H7 (cell line): ENCODE measurements at places on chromosomes 3 and 15. TPM values are rescaled to one million over a fixed set of nuclear protein-coding genes. Genes with fewer than 3 reads are reported as not detected.

GRCh38 chr3:15964605-15965442 lies 167.0 kb upstream of the ANKRD28 start:
- no peak for DNase-seq

Gene RLBP1
- total RNA-seq: 0.15 TPM in 1 of 2 replicates, not detected in the other

DNA sequence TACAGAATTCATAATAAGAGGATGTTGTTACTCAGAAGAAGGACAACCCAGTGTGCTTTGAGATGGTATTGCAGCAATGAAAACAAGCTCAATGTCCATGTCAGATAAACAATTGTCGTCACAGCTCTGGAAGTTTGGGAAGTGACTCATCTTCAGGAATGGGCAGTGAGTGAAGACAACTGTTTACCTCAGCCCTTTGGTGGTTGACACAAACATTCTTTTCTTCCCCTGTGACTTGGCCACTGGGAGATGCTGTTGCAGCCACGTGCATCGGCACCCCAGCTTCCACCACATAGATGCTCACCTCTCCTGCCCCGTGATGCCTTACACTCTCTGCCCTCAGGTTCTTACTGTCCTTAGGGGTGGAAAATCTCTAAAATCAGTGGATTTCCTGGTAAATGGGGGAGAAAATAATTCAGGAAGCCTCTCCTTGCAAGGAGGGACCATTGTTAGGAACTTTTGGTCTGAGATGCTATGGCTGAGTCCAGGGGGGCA lies 114.1 kb upstream of the GALNT15 start:
- DNase-seq: peak; percentile 33

Gene FAM43A
- 5.0 and 5.5 TPM in 2 replicates for total RNA-seq

DNA sequence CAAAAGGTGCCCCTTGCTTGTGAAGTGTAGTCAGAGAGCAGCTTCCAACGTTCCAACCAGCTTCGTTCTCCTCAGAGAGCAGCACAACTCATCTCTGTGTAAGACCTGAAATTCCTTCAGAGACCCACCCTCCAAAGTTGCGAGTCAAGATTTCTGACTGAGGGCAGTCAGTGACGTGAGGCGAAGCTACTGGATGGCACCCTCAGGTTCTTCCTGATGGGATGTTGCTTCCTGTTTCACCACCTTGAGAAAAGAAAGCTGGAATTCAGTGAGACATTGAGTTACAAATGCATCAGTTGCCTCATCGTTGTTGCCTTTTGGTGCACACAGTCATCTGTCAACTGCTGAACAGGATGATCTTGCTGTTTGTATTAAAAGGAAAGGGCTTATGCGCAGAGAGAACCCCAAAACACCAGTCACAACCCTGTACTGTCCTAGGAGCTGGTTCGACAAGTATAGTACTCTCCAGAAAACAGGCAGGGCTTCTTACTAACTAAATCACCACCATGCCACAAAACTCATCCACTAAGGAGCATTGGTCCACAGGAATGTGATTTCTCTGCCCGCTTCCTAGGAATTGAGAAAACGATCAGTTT lies at the start of gene CERS3:
Gene CERS3, minus strand, starts transcription at position 118 of the 596 bp plus-strand sequence. CDS start 27,101 bp downstream, outside the sequence.
- DNase-seq: no peak

Gene MST1
- total RNA-seq: 10.8 and 11.0 TPM in 2 replicates

- DNase-seq: no peak
Measured at GRCh38 chr3:101102678-101103296, 109.6 kb upstream of the ABI3BP start.

DNA sequence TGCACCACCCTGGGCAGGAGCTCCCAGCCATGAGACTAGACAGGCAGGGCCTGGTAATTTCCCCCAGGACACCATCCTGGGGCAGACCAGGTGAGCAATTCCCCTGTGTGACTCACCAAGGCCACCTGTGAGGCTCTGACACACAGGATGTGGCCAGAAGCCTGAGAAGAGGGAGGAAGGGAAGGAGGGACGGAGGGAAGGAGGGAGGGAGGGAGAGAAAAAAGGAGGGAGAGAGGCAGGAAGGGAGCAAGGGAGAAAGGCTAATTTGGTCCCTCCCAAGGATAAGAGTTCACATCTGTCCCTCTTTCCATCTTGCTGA lies 25.9 kb downstream of the WNT7A start:
- no peak for DNase-seq

Gene COLQ
- total RNA-seq: 0.52 and 1.00 TPM in 2 replicates

DNA sequence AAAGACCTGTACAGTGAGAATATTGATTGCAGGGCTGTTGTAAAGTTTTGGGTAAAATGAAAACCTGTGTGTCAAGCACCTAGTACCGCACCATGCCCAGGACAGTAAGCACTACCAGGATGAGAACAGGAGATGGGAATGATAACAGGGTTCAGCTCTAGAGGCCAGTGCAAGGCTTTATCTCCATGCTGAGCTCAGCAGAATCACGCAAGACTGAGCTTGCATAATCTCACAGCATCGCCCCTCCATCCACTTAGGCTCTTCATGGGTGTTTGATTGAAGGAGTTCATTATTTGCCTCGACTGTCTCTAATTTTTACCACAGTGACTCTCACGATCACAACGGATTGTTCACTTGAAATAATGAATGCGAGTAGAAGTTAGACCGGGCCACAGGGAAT lies 2.9 kb downstream of the ATP13A5 start:
- DNase-seq: no peak

GRCh38 chr3:157491136-157491535 lies 12.1 kb downstream of the VEPH1 start:
- DNase-seq: no peak

GRCh38 chr3:190498293-190498692 lies 15.6 kb upstream of the IL1RAP start:
- DNase-seq: no peak

GRCh38 chr3:193963808-193964516 lies 172.0 kb upstream of the HES1 start:
- no peak for DNase-seq

Gene AMT
- total RNA-seq: 48.1 and 60.4 TPM in 2 replicates

GRCh38 chr3:153052096-153052460 lies 109.9 kb upstream of the RAP2B start:
- DNase-seq: no peak

Gene CTDSPL
- total RNA-seq: 20.3 and 21.1 TPM in 2 replicates

GRCh38 chr15:65851981-65852380 lies 17.3 kb upstream of the RAB11A start:
- DNase-seq: no peak

DNA sequence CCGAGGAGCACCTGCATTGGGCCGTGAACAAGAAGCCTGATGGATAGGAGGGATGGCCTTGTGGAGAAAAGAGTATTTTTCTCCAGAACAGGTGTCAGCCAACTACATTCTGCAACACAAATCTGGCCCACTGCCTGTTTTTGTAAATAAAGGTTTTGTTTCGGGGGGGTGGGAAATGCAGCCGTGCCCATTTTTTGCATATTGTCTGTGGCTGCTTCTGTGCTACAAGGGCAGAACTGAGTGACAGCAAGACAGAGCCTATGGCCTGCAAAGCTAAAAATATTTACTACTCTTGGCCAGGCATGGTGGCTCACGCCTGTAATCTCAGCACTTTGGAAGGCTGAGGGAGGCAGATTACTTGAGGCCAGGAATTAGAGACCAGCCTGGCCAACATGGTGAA lies 95.9 kb upstream of the AKAP13 start:
- DNase-seq: no peak

Gene HYAL1
- 5.4 and 8.2 TPM in 2 replicates for total RNA-seq

DNA sequence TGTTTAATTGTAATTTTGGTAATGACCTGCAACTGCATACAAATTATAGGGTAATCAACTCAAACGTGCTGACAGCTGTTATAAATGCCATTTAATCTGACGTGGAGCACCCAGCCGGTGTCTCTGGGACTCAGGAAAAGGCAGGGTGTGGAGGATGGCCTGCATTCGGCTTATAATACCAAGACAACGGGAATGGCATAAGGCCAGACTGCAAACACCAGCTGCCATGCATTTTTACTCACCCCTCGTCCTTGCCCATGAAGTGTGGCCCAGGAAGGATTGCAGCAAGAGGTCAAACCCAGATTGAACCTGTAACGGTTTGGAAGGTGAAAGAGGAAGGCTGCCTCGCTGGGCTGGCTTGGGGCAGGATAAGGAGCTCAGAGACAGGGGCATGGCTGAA lies 96.4 kb downstream of the WNT7A start:
- DNase-seq: no peak

Gene SPINT1
- 81.1 and 109 TPM in 2 replicates for total RNA-seq

Gene PRR20G
- 0.22 TPM in 1 of 2 replicates, not detected in the other for total RNA-seq

GRCh38 chr3:127439621-127440020 lies 150.9 kb downstream of the TPRA1 start:
- no peak for DNase-seq

DNA sequence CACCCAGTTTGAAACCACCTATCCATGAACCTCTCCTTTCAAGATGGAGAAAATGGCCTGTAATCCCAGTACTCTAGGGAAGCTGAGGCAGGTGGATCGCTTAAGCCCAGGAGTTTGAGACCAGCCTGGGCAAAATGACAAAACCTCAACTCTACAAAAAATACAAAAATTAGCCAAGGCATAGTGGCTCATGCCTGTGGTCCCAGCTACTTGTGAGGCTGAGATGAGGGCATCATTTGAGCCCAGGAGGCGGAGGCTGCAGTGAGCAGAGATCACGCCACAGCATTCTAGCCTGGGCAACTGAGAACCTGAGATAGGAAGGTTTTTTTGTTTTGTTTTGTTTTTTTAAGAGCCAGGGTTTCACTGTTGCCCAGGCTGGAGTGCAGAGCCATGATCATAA lies 5.4 kb downstream of the TKT start:
- no peak for DNase-seq

Gene CMTM8
- total RNA-seq: 1.7 and 4.2 TPM in 2 replicates

GRCh38 chr15:74754593-74755215 lies 6.1 kb downstream of the CYP1A2 start:
- no peak for DNase-seq

- DNase-seq: no peak
Measured at GRCh38 chr3:28250999-28251398, 9.6 kb downstream of the CMC1 start.

Gene ADCY5
- 2.4 and 5.1 TPM in 2 replicates for total RNA-seq

Gene STXBP5L
- 1.5 and 1.7 TPM in 2 replicates for total RNA-seq

Gene RHCG
- 0.67 TPM in 1 of 2 replicates, not detected in the other for total RNA-seq

GRCh38 chr15:38072348-38073177 lies 138.1 kb downstream of the TMCO5A start:
- DNase-seq: peak; percentile 86

- no peak for DNase-seq
Measured at GRCh38 chr15:52109559-52110451, 2.8 kb downstream of the BCL2L10 start.

Gene GOLGA8J
- 0.24 TPM in 1 of 2 replicates, not detected in the other for total RNA-seq

Gene C3orf20
- total RNA-seq: 0.04 and 0.07 TPM in 2 replicates
